ENCODE measurements at places on chromosomes 4 and X.

DNA sequence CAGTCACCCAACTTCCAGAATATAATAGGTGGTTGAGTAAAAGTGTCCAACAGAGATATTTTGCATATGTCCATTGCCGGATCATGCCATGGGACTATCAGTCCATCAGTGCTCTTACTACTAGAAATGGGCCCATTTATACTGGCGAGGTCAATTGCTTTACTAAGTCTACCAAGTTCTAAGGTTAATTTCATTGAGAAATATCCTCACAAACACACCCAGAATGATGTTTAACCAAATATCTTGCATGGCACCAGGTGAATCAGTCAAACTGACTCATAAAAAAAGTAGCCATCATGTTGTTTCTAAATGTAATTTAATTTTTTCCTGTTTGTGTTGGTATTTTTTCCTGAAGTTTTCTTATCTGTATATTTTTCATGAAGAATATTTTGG lies 1217.0 kb downstream of the RAPGEF2 start:
- DNase-seq: no peak

GRCh38 chr4:53908661-53909078 lies 155.7 kb downstream of the CHIC2 start:
- DNase-seq: peak; percentile 21

DNA sequence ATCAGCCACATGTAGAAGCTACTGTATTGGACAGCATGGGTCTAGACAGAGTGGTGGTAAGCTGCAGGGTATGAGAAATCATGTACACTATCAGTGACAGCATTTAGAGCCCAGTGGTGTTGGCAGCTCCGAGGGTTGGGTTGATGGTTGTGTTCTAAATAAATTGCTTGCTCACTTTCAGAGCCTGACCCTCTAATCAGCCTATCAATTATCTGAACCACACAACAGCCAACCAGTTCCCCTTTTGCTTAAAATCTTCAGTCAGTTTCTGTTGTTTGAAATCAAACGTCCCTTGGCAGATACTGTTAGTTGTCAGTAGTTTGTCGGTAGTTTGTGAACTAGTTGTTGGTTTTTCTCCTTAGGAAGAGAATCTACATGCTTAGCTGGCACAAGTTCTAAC lies 99.8 kb upstream of the RAI2 start:
- no peak for DNase-seq

DNA sequence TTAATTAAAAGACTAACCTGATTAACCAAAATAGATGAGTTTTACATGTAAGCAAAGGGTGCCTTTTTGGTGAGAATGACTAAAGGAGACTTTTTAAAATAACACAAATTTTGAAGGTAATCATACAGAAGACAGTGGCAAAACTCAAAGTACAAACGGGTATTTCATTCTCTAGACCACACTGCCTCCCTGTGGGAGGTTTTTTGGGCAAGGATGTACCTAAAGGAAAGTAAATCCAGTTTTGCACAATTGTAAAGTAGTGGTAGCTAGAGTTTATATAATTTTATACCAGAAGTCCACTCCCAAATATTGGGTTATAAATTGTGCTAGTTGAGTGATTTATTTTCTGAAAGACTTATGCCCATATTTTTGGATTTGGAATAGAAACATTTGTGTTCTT lies 201.0 kb downstream of the PAPSS1 start:
- DNase-seq: no peak

- peak; percentile 7 for DNase-seq
Measured at GRCh38 chrX:70769659-70770227, 138.8 kb downstream of the TEX11 start.

DNA sequence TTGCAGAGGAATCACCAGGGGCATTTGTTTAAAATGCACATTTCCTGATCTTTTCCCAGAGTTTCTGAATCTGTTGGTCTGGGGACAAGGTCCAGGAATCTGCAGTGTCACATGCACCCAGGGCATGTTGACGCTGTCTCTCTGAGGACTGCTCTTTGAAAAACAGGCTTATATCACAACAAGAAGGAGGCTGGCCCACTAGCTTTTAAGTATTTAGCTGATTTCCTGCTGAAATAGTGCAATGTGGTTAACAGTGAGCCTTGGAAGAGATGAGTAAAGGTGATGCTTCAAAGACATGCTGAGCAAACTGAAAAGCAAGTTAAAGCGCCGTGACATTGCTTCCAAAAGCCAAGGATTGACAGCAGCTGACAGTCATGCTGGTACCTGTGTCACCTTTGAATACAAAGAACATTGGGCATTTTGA lies 18.6 kb upstream of the SEPSECS start:
- DNase-seq: peak; percentile 13

- no peak for DNase-seq
Measured at GRCh38 chr4:169295822-169296221, 25.1 kb upstream of the SH3RF1 start.

DNA sequence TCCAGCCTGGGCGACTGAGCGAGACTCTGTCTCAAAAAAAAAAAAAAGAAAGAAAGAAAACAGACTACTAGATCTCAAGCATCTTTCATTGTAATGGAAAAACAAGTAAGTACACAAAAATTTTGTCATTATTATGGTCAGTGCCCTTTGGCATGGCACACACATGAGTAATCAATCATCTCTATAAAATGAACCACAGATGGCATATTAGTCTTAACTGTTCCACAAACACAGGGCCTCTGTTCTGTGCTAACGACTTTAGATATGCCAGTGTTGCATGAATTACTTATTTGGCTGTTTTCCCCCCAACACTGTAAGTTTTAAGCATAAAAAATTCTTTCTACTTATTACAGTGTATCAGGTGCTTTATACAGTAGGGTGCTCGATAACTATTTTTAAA lies 90.4 kb downstream of the COX7B2 start:
- no peak for DNase-seq

DNA sequence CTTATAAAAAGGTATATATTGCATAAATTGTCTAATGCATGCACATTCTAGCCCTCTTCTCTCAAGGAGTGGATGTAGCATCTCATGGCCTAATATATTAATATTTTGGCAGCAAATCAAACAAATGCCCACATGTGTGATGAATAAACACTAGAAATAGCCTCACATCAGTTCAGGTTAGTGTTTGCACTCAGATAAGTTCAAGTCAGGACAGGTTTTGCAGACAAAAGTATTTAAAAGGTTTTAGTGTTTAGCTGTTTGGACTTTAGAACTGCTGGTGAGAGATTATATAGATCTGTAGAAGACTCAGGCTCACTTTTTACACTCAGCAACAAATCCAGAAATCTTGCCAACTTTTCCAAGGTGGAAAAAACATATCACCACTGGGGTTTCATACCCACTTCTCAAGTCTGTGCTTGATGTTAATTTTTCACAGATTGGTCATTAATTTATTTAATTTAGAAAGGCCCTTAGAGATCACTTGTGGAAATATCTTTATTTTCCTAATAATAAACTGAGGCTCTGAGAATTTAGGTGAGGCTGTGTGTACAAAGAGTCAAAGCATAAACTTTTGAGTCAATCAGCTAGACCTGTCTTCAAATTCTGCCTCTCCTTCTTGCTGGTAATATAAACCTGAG lies 362.6 kb downstream of the GASK1B start:
- no peak for DNase-seq

- no peak for DNase-seq
Measured at GRCh38 chr4:47120783-47121182, 89.4 kb downstream of the GABRB1 start.

DNA sequence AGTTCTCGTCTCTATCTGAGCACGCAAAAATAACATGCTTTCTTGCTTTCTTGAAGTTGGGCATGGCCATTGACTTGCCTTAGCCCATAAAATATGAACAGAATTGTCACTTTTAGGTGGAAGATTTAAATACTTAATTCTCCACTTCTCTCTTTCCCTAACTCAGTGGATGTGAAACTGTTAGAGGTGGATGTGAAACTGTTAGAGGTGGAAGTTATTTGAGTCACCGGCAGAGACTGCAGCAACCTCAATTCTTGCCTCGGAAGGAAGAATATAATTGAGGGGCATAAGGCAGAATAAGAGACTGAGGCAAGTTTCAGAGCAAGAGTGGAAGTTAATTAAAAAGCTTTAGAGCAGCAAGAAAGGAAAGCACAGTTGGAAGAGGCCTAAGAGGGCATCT lies 2.8 kb upstream of the PARM1 start:
- no peak for DNase-seq

DNA sequence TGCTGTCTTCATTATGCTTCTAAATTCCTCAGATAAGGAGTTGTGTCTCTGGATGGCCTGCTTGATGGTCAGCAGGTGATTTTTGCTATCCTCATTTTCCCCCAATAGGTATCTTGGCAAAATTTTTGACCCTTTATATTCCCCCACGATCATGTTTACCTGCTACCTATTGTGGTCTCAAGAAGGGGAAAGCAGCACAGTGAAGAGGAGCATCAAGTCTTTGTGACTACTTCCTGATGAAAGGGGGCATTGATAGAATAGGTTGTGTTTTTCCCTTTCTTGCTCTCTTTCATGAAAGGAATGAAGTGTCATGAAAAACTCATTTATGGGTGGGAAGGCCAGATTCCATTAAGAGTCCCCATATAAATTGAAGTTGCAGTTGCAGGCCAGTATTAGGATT lies 153.8 kb downstream of the KLF8 start:
- DNase-seq: no peak

DNA sequence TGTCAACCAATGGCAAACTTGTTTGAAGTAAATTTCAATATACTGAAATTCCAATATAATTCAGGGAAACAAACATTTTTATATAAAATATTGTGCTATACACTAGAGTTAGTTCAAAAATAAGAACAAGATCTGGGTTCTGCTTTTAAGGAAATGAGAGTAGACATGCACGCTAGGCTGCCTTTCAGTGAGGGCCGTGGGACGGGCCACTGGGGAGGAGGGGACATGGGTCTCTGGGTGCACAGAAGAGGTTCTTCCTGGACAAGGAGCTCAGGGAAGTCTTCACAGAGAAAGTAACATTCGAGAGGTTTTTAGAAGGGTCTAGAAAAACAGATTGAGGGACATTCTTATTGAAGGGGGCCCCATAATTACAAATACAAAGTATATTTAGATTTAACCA lies 64.4 kb downstream of the SHROOM3 start:
- no peak for DNase-seq

- DNase-seq: no peak
Measured at GRCh38 chrX:24245202-24245601, 68.7 kb downstream of the SUPT20HL2 start.

DNA sequence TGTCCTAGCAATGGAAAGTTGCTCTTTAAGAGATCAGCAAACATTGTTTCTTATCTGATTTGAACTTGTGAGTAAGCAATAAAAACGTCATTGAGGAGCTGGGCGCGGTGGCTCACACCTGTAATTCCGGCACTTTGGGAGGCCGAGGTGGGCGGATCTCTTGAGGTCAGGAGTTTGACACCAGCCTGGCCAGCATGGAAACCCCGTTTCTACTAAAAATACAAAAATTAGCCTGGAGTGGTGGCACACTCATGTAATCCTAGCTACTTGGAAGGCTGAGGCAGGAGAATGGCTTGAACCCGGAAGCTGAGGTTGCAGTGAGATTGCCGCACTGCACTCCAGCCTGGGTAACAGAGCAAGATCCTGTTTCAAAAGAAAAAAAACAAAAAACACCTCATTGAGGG lies 11.2 kb upstream of the PLAC8 start:
- peak; percentile 67 for DNase-seq

GRCh38 chrX:47093248-47093647 lies 15.0 kb downstream of the RGN start:
- DNase-seq: peak; percentile 1

DNA sequence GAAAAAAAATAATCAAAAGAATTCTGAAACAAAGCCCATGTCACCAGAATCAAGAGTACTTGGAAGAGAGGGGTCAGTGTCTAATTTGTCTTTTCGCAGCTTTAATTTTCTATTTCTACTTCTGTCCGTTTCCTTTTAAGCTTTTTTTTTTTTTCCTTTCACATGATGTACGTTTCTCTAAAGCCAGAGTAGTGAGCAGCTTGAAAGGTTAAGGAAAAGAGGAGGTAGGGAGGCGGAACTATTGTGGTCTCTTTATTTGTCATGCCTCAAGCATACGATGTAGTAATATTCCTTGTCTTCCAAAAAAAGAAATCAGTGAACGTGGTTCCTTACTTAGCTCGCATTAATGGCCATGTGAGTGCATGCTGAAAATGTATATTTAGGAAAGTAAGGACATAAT lies 311.5 kb downstream of the TENM3 start:
- no peak for DNase-seq

- DNase-seq: no peak
Measured at GRCh38 chr4:173267711-173268110, 66.4 kb downstream of the HMGB2 start.

- DNase-seq: no peak
Measured at GRCh38 chrX:108064613-108065012, 19.7 kb downstream of the VSIG1 start.

- DNase-seq: no peak
Measured at GRCh38 chrX:136021160-136021559, 35.9 kb downstream of the SLC9A6 start.

DNA sequence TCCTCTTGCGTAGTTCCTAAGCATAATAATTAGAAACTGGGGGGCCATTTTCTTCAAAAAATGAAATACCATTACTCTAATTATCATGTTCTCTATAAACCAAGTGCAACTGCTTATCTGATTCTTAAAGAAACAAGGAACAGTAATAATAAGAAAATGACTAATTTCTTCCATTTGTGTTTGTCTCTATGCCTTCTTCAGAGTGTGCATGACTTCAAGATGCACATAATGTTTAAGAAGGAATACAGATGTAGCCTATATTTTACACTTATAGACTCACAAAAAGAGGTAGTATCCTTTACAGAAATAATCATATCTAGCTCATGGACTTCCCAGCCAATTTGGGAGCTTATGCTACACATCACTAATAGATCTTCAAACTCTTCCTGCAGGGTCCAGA lies 131.7 kb downstream of the CHRNA9 start:
- no peak for DNase-seq

- no peak for DNase-seq
Measured at GRCh38 chrX:68061206-68061535, 372.1 kb downstream of the OPHN1 start.

- no peak for DNase-seq
Measured at GRCh38 chrX:9241427-9241826, 207.5 kb upstream of the FAM9B start.

DNA sequence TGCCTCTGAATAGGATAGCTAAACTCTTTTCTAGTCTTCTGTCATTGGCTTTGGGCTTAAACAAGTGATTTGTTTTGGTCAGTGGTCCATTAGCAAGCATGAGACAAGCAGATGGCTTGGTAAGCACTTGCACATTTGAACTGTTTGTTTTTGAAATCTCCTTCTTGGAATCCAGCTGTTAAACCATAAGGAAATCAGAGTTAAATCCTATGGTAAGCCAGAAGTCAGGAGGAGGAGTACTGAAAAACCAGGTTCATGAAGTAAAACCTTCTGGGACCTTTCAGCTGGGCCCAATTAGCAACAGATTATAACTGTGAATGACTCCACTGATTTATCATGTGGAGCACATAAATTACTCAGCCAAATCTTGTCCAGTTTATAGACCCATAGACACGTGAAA lies 1042.5 kb upstream of the PABPC4L start:
- DNase-seq: no peak
